ENCODE measurements at places on chromosomes 6 and 20.

GRCh38 chr6:4962905-4963304, 40.9 kb downstream of the RPP40 start:
- no peak for DNase-seq

DNA sequence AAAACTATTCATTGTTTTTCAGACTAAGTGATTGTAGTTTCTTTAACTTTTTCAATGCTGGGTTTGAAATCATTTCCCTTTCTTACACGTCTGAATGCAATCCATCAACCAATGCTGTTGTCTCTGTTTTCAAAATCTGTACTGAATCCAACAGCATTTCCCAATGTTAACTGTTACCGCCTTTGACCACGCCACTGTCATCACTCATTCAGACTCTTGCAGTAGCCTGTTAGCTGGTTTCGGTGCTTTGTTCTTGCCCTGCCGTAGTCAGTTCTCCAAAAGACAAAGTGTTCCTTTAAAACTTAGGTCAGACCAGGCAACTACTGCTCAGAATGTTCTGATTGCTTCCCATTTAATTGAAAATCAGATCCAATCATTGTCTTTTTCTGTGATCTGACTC, 131.3 kb downstream of the PLCB4 start:
- DNase-seq, result no peak

GRCh38 chr6:134372603-134373281, 54.8 kb upstream of the SGK1 start:
- DNase-seq, result no peak

DNA sequence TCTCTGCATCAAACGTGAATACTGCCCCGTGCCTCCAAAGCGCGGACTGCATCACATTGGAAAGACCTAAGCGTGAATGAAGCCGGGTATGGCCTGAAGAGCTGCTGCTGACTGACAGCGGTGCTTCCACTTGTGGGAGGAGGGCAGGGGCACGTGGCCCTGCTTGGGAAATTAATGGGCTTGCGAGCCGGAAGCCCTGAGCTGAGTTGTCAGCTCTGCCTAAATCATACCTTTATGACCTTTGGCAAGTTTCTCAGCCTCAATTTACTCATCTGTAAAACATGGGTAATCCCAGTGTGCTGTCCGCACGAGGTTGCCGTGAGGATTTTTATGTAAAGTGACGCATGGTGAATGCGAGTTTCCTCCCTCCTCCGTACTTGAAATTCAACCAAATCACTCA, 67.0 kb upstream of the FOXQ1 start:
- no peak for DNase-seq

- no peak for DNase-seq
Observed at GRCh38 chr20:53917145-53918019, 153.0 kb downstream of the BCAS1 start.

DNA sequence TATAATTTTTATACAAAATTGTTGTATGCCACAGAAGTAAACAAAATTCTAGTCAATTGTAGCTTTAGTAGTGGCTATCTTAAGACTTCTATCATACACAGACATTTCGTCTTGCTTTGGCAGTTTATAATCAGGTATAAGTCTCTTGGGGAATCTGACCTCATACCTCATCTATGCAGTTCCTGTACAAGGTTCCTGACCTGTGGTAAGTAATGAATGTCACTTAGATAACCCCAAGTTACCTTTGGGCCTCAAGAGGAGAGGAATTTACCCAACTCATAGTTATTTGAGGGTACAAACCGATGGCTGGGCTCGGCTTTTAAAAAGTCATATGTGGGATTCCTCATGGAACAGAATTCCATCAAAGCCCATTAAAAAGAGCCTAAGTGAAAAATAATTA, 58.8 kb upstream of the UNC93A start:
- no peak for DNase-seq

DNA sequence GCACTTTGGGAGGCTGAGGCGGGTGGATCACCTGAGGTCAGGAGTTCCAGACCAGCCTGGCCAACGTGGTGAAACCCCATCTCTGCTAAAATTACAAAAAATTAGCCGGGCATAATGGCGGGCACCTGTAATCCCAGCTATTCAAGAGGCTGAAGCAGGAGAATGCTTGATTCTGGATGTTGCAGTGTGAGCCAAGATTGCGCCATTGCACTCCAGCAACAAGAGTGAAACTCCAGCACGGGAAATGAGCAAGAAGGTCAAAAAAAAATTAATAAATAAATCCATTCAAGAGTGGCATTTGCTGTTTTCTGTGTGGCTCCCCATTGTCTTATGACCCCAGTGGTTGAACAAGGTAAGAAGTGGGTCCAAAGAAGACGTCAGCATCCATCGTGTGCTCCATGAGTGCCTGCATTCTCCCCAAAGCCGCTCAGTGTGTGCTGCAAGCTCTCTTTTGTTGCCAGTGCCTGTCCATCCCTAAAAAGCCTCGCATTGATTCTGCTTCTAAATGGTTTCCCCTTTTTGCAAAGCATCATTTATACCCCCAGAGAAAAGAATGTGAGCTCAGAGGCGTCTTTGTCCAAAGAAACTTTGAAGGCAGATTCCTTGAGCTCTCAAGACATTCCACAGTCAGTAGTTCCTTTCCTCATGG, 38.8 kb upstream of the MAP3K4 start:
- no peak for DNase-seq

DNA sequence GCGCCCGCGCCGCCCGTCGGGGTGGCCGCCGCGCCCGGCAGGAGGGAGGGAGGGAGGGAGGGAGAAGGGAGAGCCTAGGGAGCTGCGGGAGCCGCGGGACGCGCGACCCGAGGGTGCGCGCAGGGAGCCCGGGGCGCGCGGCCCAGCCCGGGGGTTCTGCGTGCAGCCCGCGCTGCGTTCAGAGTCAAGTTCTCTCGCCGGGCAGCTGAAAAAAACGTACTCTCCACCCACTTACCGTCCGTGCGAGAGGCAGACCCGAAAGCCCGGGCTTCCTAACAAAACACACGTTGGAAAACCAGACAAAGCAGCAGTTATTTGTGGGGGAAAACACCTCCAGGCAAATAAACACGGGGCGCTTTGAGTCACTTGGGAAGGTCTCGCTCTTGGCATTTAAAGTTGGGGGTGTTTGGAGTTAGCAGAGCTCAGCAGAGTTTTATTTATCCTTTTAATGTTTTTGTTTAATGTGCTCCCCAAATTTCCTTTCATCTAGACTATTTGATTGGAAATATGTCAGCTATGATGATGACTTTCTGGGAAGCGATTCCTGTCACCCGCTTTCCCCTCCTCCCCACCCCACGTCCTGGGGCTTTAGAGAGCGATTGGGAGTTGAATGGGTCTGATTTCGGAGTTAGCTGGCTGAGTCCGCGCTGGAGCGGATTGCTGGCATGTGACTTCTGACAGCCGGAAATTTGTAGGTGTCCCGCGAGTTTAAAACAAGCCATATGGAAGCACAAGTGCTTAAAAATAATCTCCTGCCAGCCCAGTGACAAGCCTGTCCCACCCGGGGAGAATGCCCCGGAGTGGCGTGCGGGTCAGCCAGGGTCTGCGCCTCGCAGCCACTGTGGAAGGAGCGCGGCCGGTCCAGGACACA, 1.1 kb downstream of the ESR1 start:
- no peak for DNase-seq
